ENCODE measurements at places on chromosomes 5 and 9. TPM values are rescaled to one million over a fixed set of nuclear protein-coding genes. Genes with fewer than 3 reads are reported as not detected.

- no peak for DNase-seq
Measured at GRCh38 chr5:17115855-17116254, 101.6 kb upstream of the BASP1 start.

GRCh38 chr9:113309204-113309813, 6.1 kb upstream of the RNF183 start:
- peak; percentile 23 for DNase-seq

DNA sequence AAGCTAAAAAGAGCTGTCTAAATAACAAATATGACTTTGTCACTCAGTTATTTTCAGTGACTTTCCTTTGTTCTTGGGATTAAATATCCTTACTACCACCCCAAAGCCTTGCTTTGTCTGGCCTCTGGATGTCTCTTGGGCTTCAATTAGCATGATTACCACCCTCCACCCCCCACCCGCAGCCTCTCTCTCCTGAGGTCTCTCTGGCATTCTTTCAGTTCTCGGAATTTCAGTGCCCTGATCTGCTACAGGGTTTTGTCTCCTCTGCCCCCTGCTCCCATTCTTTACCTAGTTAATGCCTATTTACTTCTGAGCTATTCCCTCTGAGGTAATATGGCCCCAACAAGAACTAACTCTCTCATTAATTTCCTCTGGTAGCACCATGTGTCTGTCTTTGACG, 376.4 kb downstream of the DEPDC1B start:
- DNase-seq: no peak

DNA sequence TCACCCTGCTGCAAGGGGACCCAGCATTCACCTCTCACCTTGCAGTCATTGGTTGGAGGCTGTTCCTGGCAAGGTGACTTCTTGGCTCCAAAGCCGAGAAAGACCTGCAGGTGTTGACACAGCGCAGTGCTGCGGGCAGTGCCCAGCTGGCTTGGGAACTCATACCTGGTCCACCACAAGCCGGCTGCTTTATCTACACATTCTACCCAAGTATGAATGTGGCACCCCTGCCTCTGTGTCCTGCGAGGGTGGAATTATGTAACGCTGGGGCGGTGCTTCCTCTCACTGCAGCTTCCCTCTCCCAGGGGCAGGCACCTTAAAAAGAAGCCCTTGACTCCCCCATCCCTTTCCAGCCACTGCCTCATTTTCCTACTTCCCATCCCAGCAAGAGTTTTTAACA, 2.5 kb upstream of the ZMYND19 start:
- no peak for DNase-seq

DNA sequence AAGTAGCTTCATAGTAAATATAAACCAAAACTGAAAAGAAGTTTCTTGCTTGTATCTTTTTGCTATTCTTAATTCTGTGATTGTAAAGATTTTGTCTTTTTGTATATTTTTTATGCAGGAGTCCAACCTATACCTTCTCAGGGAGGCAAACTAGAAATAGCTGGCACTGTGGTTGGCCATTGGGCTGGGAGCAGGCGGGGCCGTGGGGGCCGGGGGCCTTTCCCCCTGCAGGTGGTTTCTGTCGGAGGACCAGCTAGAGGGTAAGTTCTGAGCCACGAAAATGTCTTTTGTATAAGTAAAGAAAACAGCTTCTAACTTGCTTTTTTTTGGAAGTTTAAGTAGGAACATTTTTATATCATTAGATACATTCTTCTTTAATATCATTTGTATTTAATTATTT, 15.4 kb upstream of the PHF2 start:
- no peak for DNase-seq

- no peak for DNase-seq
Measured at GRCh38 chr5:78626009-78626571, 22.5 kb downstream of the LHFPL2 start.

- peak; percentile 64 for DNase-seq
Measured at GRCh38 chr5:133610489-133611356, 1.6 kb downstream of the FSTL4 start.

DNA sequence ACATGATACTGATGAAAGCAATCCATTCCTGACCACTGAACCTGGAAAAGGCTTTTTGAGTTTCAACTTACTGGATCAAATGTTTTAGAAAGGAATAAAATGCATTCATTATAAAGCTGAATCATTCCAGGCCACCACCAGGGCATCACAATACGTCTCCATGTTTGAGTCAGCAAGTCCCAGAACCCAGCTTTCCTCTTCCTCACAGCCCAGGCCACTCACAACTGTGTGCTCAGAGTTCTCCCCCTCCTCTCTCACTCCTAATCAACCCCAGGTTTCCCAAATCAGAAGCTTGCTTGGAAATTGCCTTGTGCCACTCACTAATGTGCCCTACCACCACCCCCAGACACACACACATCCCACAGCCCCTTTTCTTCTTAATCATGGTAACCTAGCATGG, 91.7 kb downstream of the GNA14 start:
- DNase-seq: no peak

DNA sequence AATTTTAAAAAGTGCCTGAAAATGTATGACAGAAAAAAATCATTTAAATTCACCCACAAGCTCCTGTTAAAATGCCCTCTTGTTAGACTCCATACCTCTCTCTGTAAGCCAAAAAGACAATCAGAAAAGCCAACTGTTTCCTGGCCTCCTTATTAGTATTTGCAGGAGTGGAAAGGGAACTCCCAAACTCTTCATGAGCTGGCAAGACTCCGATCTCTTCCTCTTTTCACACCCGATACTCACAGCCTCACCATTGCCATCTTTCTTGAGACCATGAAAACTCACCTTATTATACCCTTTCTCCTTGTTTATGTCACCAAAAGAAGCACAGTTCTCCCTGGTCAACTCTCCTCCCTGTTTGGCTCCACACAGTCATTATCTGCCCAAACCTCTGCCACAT, 197.8 kb downstream of the DMAC1 start:
- DNase-seq: no peak

DNA sequence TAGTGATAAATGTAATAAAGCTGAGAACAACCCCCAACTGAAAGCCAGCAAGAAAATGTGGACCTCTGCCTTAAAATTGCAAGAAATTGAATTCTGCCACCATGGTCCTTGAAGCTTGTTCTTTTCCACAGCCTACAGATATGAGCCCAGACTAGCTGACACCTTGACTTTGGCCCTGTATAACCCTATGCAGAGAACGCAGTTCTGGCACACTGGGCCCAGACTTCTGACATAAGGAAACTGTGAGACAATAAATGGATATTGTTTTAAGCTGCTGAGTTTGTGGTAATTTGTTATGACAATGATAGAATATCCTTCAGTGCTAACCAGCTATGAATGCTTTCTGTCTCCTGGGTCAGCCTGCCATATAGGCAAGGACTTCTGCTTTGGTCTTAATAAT, 315.6 kb upstream of the RIOK2 start:
- no peak for DNase-seq

DNA sequence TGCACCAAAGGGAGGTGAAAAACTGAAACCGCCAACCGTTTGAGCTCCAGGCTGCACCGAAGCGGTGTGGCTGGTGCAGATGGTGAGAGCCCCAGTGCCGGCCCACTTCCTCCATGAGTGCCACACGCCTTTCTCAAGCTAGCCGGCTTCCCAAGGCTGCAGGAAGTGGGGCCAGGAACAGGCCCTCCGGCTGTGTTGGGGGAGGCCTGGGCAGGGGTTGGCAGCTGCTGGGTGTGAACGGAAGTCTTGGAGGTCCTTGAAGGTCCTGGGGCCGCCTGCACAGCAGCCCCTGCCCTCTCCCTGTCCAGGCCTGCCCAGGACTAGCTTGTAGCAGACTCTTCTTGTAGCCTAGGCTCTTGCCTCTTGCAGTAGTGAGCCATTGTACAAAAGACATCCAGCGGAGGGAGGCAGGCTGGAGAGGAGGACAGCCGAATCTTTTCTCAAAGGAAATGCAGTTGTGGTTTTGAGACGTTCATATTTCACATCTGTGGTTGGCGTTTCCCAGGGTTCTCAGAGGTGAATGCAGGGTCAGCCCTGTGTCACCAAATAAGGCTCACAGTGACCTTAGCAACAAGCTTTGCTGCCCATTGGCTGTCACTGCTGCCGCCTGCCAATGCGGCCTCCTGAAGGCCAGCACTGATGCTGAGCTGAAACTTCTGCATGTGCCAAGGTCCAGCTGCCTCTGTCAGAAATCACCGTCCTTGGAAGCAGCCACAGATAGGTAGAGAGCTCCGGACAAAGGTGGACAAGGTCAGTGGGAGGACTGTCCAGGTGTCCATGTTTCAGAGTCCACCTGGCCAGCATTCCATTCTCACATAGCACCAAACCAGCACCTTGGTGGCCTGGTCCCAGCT, 23.9 kb downstream of the IRF1 start:
- DNase-seq: no peak

- no peak for DNase-seq
Measured at GRCh38 chr5:79982136-79982535, 8.9 kb downstream of the MTX3 start.

Gene SLC46A2
- not detected for total RNA-seq

Gene SELENOP
- total RNA-seq: 228 TPM

Gene BHMT2
- total RNA-seq: 7.4 TPM

Gene F12
- total RNA-seq: 0.74 TPM

Gene GABRA1
- 0.77 TPM for total RNA-seq

Gene EQTN
- total RNA-seq: 3.0 TPM
